ENCODE measurements at places on chromosomes 13 and 19.

GRCh38 chr13:36242761-36243160 is 28.4 kb upstream of the SOHLH2 start:
- no peak for DNase-seq

GRCh38 chr13:87376081-87376480 is 295.1 kb upstream of the SLITRK5 start:
- no peak for DNase-seq

DNA sequence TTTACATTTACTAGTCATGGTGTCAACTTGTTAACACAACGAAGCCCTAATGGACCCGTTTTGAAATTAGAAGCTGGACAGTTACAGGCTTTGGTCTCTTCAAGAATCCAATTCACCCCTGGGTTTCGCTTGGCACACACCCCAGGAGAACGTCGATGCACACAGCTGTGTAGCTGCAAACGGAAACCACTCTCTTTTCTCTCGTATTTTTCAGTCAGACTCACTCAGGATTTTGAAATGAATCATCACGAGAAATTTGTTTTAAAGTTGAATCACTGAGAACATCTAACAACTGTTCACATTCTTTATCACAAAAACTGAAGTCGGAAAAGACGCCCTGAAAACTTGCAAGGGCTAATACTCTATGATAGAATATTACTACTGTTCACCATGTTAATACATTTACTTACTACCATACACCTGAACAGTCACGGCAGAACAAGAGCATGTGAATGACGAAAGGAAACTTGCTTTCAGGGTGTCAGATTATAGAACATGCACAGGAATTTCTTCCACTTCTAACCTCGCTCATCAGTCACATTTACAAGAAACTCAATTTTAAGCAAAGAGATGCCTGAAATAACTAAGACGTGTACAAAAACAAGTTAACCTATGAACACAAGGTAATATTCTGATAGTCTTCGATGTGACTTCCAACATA is 4.7 kb downstream of the PNMA8A start:
- DNase-seq: no peak

DNA sequence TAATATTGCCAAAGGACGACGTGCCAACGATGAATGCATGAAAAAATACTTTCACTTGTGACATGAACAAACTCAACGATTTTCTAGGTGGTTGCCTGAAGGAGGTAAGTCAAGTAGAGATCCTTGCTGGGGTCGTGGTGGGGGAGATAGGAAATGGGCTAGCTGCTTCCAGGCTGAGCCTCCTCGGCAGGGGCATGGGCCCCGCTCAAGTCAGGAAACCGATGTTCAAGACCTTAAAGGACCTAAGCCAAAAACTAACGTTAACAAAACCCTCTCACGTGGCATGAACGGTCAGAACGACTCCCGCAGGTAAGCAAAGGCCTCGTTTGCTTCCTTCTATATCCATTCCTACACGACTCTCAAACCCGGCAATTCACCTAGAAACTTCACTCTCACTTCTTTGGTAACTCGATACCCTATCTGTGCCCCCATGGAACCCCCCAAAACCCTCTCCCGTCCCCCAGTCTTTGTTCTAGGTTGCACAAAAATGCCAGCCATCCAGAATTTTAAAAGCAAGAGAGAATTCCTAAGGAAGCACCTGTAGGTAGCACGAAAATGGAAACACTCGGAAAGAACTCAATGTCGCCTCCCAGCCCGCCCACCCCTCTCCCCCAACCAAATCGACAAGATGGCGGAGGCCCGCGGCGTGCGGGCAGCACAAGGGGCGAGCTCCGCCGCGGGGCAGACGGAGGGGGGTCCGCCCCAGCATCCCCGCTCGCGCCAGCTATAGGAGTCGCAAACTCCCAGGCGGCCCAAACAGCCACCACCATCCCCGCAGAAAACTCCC is 13.6 kb downstream of the ACP4 start:
- no peak for DNase-seq

GRCh38 chr19:49553451-49554271 is 25.9 kb downstream of the RCN3 start:
- no peak for DNase-seq

- no peak for DNase-seq
Measured at GRCh38 chr13:87798536-87798935, 127.4 kb downstream of the SLITRK5 start.

DNA sequence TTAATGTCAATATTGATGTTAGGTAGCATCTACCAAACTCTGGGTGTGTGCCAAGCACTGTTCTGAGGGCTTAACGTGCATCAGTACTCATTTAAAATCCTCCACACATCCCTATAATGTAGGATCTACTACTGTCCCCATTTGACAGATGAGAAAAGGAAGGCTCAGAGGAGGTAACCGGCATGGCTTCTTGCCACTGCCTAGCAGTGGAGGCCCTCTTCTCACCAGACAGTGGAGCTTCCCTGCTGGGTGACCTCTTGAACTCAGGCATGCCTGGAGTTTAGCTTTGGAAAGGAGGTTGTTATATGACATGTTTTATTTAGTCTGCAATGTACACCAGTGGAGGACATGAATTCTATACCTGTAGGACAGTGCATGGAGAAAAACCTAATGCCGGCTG is 2.1 kb downstream of the SPATA13 start:
- no peak for DNase-seq

DNA sequence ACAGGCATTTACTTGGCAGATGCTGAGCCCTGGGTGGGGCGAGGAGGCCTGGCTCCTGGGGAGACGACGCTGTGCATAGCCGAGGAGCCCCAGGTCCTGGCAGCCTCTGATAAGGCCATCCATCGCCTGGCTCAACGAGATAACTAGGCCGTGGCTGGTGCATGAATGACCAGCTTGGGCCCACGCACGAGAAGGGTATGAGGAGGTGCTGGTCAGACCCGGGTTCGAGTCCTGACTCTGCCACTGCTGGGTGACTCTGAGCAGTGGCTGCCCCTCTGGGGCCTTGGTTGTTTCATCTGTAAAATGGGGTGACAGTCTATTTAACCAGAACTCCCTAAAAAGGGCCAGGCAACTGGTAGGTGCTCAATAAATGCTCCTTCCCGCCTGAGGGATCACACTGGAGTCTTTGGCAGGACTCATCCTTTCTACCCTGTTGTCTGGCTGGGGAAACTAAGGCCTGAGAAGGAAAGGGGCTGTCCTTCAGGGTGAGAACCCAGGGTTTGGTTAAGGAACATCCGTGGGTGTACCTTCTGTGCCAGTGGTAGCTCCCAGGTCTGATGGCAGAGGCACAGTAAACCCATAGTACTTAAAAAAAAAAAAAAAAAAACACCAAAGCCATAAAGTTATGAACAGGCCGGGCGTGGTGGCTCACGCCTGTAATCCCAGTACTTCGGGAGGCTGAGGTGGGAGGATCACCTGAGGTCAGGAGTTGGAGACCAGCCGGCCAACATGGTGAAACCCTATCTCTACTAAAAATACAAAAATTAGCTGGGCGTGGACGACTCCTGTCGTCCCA is 8.1 kb upstream of the ARRDC2 start:
- DNase-seq: no peak

- no peak for DNase-seq
Measured at GRCh38 chr13:44542361-44542760, 33.8 kb downstream of the TSC22D1 start.

DNA sequence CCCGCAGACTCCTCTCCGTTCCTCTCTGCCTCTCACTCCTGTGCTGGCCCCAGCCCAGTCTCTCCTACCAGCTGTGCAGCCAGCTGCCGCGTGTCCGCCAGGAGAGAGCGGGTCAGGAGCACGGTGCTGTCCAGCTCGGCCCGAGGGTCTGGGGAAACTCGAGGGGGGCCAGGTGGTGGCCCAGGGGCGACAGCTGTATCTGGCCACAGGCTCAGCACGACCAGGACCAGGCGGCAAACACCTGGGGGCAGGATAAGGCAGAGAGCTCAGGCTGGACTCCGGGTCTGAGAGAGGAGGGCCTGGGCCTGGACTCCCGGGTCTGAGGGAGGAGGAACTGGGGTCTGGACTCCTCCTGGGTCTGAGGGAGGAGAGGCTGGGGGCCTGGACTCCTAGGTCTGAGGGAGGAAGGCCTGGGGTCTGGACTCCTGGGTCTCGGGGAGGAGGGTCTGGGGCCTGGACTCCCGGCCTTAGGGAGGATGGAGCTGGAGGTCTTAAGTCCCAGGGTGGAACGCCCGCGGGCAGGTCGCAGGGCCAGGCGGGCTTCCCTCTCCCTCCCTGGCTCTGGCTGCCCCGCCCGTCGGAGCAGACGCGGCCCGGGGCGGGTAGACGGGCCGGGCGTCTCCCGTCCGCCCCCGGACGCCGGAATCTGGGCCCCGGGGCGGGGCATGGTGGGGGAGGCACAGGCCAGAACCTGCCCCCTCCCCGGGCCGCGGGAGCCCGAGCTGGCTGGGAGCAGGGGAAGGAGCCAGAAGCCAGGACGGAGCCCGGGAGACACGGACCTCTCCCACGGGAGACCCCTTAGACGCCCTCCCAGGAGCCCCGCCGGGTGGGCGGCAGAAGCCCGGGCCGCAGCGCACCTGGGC is 1.3 kb downstream of the IL11 start:
- no peak for DNase-seq

DNA sequence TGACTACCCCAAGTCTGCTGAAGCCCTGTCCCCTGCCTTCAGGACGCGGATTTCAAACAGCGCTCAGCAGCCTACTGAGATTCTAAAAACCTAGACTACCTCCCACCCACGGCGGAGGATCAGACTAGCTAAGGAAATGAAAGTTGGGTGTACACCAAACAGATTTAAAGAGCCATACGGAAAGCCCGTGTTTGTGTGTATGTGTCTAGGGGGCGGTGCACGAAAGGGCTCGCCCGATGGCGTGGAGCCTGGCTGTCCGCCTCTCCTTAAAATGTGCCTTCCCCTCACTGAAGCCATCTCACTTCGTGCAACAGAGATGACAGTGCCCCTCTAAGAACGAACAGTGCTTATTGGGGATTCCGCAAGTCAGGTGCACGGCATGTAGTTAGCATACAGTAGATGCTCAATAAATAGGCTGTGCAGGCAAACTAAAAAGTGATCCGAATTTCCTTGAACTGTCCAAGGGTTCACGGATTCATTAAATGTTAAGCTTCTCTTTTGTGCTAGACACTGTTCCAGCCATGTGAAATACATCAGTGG is 639 bp downstream of the LENG1 start:
- no peak for DNase-seq

DNA sequence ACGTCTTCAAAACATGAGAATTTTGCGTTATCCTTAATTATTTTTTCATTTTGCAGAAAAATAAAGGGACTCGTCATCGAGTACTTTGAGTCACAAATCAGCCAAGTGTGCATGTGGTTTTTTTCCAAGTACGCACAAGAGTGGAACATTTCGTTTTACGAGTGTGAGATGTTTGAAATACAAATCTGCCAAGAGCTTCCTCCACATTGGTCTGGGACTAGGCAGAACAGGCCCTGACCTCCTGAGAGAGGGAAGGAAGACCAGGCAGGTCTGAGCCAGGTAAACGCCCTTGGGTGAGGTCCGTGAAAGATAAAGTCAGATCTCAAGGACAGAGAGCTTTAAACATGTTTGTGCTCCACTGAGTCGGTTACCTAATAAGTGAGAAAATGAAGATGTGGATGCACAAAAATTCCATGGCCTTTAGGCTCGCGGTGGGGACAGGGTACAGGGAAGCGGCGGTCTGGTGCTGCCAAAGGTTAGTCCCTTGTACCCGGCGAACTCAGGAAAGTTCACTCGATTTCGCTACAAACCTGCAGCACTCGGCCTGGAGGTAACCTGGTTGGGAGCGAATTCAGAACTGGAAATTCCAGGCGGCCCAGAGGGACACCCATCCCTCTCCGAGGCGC is 473 bp upstream of the ITM2B start:
- DNase-seq: no peak

GRCh38 chr13:37289212-37289935 is 183.9 kb upstream of the CSNK1A1L start:
- no peak for DNase-seq

DNA sequence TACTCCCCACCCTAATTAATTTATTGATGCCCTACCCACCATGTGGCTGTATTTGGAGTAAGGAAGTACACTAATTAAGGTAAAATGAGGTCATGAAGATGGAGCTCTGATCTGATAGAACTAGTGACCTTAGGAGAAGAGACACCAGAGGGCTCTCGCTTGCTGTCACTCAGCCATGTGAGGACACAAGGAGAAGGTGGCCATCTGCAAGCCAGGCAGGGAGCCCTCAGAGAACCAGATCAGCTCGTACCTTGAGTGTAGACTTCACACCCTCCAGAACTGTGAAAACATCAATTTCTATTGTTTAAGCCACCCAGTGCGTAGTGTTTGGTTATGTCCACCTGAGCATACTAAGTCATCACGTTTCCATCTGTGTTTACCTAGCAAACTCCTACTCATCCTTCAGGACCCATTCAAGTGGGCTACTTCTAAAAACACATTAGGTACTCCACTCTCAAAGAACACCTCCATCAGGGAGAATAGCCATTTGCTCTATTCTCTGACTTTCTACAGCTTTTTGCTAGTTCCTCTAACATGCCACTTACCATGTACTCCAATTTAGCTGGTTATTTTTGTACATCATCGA is 157.6 kb upstream of the RNF113B start:
- DNase-seq: no peak

DNA sequence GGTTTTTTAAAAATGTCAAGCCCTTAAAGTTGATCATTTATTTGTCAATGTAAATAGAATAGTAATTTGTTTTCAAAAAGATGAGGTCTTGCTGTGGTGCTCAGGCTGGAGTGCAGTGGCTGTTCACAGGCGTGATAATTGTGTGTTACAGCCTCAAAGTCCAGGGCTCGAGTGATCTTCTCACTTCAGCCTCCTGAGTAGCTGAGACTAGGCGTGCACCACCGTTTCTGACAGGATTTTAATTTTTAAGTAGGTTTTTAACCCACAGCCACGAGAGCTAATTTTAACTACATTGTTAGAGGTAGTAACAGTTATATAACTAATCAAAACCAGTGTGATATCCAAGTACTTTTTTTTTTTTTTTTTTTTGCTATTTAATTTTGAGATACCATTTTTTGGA is 43.1 kb downstream of the CNMD start:
- DNase-seq: no peak

DNA sequence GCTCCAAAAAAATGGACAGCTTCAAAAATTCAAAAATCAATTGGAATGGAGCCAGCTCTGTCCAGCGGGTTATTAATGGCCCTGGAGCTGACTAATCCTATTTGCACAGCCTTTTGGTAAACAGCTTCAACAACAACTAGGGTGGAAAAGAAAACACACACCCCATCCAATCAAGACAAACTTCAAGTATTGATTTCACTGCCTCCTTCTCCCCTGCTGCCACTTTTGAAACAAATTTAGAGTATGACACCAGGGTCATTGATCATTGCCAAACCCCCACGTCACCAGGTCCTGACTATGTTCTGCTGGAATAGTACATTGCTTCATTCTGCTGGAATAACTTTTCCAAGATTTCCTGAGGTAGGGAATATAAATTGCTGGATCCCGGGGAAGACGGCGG is 56.8 kb upstream of the GTF3A start:
- DNase-seq: no peak

- DNase-seq: no peak
Measured at GRCh38 chr13:100824366-100824765, 149.8 kb upstream of the TMTC4 start.

Measured in NCI-H2107 (cell line).